ENCODE measurements at places on chromosomes 16 and 17.

GRCh38 chr17:19569785-19570543, 36.3 kb downstream of the SLC47A1 start:
- no peak for DNase-seq

GRCh38 chr17:63596856-63597586, 3.7 kb upstream of the TACO1 start:
- DNase-seq: no peak

GRCh38 chr16:51271156-51271701, 120.2 kb upstream of the SALL1 start:
- DNase-seq: no peak

GRCh38 chr17:40922239-40922638, 15.2 kb downstream of the KRT23 start:
- DNase-seq: no peak

DNA sequence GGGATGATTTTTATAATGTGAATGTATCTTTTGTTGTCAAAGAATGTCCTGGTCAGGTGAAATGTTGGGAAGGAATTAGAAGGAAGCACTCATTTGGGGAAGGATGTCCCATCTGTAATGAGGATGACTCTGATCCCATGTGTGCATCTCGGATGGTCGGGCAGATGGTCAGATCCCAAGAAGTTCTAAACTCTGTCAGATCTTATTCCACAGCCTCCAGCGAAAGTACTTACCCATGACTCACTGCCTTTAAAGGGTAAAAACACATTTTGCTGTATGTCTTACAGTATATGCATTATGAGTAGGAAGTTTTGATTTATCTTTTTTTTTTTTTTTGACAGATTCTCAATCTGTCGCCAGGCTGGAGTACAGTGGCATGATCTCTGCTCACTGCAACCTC, 548 bp upstream of the KRTAP4-11 start:
- DNase-seq: no peak

DNA sequence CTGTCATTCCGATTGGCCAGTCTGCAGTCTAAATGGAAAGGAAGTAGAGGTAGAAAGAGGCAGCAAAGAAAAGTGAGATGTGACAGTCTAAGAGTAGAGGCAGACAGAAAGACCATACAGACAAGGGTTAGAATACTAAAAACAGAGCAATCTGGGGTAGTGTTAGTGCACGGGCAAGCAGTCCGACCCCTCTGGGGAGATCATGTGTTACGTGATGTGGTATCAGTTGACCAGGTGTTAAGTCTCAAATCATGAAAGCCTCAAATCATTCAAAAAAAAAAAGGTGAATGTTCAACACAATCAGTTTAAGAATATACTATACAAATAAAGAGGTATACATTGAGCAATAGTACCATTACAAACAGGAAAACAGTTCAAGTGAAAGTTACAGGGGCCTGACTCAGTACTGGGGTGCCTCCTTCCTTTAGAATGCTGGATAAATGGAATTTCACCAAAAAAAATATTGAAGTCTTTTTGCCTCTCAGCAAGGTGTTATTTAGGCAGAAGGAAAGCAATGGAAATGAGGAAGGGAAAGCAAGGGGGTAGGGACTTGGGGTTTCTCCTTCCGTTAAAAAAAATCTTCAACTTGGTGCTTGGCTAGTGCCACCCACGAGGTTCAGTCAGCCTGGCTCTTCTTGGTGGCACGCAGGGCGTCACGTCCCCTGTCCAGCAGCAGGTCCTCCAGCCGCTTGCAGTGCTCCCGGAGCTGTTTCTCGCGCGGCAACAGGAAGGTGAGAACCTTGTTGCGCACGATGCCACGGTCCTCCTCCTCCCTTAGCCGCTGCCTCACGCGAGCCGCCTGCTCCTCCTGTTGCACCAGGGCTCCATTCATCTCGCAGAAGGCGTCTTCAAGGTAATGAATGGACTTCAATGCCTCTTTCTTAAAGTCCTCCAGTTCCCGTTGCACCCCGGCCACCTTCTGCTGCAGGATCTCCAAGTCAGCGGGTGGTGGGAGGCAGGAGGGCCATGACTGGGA, 616 bp downstream of the CCDC182 start:
- DNase-seq: no peak

- DNase-seq: no peak
Measured at GRCh38 chr17:69961501-69962145, 113.4 kb upstream of the KCNJ16 start.

- DNase-seq: no peak
Measured at GRCh38 chr17:527247-527646, 174.6 kb upstream of the RPH3AL start.

DNA sequence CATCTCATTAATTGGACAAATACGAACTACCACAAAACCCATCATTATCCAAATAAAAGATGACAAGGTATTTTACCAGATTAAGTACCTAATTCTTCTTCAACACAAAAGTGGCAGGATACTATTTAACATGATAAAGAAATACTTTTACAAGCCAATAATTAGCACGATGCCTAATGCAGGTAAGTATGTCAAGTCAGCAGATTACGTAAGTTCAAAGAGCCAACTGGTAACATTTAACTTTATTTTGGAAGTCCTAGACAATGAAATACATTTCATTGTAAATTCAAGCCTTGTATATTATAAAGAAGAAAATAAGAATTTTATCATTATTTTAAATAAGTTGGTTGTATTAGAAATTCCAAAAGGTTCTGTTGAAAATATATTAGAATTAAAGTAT, 535.3 kb upstream of the SOX9 start:
- DNase-seq: no peak

DNA sequence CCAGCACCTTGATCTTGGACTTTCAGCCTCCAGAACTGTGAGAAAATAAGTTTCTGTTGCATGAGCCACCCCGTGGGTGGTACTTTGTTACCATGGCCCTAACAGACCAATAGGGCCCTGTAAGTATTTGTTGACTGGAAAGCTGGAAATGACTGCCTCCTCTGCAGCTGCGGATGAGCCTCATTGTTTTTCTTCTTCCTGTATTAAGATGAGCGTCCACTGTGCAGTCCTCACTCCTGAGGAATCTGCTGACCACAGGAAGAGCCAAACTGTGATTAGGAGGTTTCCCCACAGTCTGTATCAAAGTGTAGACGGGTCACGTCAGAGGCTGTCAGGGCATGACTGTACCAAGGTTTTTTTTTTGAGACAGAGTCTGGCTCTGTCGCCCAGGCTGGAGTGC, 12.2 kb upstream of the AKTIP start:
- no peak for DNase-seq

GRCh38 chr16:71758293-71758760, 33.8 kb upstream of the PHLPP2 start:
- no peak for DNase-seq

DNA sequence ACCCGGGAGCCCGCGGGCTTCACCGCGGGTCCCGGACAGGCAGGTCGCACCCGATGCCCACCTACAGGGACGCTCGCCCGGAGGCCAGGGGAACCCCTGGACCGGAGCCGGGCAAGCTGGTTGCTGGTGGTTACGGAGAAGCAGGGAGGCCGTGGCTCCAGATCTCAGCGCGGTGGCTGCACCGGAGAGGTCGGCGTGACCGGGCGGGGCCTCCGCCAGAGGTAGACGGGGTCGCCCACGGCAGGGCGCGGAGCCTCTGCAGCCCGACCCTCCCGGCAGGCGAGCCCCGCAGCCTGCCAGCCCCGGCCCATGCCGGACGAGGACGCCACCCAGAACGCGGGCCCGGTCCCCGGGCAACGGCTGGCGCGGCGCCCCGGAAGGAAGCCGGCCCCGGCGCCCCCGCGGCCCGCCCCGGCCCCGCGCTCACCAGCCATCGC, 341 bp downstream of the PCYT2 start:
- no peak for DNase-seq

- DNase-seq: no peak
Measured at GRCh38 chr17:42378959-42379594, 9.2 kb downstream of the STAT3 start.

DNA sequence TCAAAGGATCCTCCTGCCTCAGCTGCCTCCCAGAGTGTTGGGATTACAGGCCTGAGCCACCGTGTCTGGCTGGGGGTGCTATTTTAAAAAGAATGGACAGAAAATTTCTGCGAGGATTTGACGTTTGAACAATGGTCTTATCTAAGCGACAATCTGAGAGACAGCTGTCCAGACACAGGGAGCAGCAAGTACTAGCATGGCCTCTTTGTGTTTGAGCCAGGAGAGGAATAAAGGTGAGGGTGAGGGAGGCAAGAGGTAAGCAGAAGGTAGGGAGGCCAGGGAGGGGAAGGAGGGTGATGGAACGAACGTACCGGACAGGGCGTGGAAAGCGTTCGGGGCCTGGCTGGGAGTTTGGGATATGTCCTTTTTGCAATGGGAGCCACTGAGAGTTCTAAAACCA, 59.2 kb downstream of the PITPNC1 start:
- DNase-seq: no peak

- DNase-seq: peak; percentile 54
Measured at GRCh38 chr17:1469231-1469852, 13.3 kb upstream of the CRK start.

DNA sequence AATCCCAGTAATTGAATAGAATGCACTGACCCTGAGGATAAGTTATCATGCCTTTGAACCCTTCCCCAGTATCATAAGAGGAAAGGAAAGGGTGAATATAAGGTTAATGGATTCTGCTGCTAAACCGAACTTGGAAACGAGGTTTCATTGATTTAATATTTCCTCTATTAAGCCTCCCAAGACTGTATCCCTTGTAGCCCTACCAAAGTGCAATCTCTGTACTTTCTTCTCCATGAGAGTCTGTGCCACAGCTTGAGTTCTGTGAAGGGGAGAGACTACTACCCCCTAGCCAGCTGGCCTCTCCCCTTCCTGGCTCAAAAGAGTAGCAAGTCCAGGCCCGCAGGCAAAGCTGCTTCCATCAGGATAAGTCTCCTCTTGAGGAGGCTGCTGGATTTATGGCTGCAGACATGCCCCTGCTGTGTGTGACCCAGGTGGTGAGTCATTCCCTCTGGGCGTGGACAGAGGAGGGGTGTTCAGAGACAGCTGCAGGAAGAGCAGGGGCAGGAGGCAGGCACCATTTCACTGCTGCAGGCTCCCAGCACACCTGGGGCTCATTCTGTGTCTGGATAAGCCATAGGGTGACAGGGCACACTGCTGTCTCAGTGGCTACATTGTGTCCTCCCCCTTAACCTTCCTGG, 58.4 kb downstream of the TOM1L2 start:
- DNase-seq: no peak

GRCh38 chr16:89014403-89015230, 37.6 kb upstream of the CBFA2T3 start:
- no peak for DNase-seq

DNA sequence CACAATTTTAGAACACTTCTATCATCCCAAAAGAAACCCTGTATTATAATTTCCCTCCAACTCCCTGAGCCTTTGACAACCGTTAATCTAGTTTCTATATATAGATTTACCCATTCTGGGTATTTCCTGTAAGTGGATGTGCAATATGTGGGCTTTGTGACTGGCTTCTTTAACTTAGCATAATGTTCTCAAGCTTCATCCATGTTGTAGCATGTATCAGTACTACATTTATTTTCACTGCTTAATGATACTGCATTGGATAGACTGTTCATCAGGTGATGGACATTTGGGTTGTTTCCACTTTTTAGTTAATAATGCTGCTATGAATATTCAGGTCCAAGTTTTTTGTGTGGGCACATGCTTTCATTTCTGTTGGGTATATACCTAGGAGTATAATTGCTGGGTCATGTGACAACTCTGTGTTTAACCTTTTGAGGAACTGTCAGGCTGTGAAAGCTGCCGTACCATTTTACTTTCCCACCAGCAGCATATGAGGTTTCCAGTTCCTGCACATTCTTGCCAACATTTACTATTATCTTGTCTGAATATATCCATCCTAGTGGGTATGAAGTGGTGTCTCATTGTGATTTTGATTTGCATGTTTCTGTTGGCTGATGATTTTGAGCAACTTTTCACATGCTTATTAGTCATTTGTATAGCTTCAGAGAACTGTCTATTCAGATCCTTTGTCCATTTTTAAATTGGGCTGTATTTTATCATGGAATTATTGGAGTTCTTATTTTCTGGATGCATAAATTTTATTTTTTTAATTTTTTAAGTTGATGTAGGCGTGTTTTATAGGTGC, 16.4 kb downstream of the REXO5 start:
- DNase-seq: no peak

- DNase-seq: no peak
Measured at GRCh38 chr16:30490210-30490609, 17.7 kb downstream of the ITGAL start.

Data from cerebellar cortex (tissue), 1 donor.